ENCODE measurements at places on chromosomes 4 and X.

GRCh38 chr4:16783119-16783518 lies 115.3 kb downstream of the LDB2 start:
- H3K27me3 ChIP-seq = peaks cover 47% of the 10 kb centered on the region
- H3K4me3 ChIP-seq = no peak overlapping the region
- no peak for DNase-seq

GRCh38 chrX:109880629-109881028 lies 122.3 kb upstream of the TMEM164 start:
- no peaks in the 10 kb centered on the region for H3K36me3 ChIP-seq
- H3K27me3 ChIP-seq = no peaks in the 10 kb centered on the region
- H3K27ac ChIP-seq = no peak overlapping the region

DNA sequence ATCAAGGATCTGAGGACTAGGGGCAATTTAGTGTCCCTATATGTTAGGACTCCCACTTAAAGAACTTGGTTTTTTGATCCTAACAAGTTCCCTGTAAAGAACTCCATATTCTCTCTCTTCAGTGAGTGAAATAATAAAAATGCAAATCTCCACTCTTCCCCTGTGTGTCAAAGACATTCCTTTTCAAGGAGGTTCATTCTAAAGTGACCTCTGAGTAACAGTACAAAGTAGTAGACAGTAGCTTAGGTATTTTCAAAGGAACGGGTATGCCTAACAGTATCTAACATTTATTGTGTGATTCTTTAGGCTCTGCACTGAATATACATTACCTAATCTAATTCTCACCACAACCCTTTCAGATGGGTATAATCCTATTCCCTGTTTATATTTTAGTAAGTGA lies 58.4 kb upstream of the SCOC start:
- no peaks in the 10 kb centered on the region for H3K4me1 ChIP-seq
- no peak overlapping the region for H3K27ac ChIP-seq
- no peak overlapping the region for H3K4me3 ChIP-seq

GRCh38 chrX:55057675-55058249 lies 17.1 kb upstream of the PAGE2B start:
- H3K36me3 ChIP-seq = no peaks in the 10 kb centered on the region
- peak; percentile 61 for DNase-seq
- H3K27me3 ChIP-seq = no peaks in the 10 kb centered on the region
- no peak overlapping the region for H3K27ac ChIP-seq
- 0 out of 2 replicates have a peak, but pooled peaks cover 8% of the 10 kb centered on the region for H3K4me1 ChIP-seq
- H3K4me3 ChIP-seq = no peak overlapping the region

DNA sequence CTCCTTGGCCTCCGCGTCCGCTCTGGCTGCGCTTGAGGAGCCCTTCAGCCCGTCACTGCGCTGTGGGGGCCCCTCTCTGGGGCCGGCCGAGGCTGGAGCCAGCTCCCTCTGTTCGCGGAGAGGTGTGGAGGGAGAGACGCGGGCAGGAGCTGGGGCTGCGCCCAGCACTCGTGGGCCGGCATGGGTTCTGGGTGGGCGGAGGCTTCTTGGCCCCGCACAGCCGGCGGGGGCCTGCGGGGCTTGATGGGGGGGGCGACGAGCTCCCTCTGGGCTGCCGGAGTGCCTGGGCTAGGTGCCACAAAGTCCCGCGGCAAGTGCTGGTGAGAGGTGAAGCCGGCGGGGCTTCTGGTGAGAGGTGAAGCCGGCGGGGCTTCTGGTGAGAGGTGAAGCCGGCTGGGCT lies 61.9 kb downstream of the ANKRD50 start:
- no peaks in the 10 kb centered on the region for H3K36me3 ChIP-seq
- H3K4me1 ChIP-seq = no peaks in the 10 kb centered on the region
- H3K4me3 ChIP-seq = no peak overlapping the region
- no peak overlapping the region for H3K27ac ChIP-seq
- no peak for DNase-seq
